ENCODE measurements at places on chromosomes 1 and 21. TPM values are rescaled to one million over a fixed set of nuclear protein-coding genes. Genes with fewer than 3 reads are reported as not detected.

DNA sequence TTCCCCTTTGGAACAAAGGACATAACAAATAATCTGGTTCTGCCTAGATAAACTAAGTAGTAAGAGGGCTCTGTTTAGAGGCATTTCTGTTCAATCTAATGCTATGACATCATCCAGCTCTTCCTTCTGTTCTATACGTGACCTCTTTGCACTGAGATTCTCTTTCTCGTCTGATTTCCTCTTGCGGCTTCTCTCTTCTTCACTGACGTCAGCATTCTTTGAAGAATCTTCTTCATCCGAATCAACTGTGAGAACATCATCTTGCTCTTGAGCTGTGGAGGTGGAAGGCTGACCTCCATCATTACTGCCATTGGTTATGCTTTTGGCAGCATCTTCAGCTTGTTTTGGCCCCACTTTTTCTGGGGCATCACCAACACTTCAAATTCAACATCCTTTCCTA, 130.4 kb downstream of the HS2ST1 start:
- DNase-seq, result no peak

GRCh38 chr1:20726118-20726911, 6.2 kb downstream of the SH2D5 start:
- no peak for DNase-seq

- no peak for DNase-seq
These were observed 20.8 kb downstream of the GNAT2 start for GRCh38 chr1:109598655-109599054.

GRCh38 chr1:15579683-15580047, 5.2 kb downstream of the AGMAT start:
- DNase-seq, result no peak

DNA sequence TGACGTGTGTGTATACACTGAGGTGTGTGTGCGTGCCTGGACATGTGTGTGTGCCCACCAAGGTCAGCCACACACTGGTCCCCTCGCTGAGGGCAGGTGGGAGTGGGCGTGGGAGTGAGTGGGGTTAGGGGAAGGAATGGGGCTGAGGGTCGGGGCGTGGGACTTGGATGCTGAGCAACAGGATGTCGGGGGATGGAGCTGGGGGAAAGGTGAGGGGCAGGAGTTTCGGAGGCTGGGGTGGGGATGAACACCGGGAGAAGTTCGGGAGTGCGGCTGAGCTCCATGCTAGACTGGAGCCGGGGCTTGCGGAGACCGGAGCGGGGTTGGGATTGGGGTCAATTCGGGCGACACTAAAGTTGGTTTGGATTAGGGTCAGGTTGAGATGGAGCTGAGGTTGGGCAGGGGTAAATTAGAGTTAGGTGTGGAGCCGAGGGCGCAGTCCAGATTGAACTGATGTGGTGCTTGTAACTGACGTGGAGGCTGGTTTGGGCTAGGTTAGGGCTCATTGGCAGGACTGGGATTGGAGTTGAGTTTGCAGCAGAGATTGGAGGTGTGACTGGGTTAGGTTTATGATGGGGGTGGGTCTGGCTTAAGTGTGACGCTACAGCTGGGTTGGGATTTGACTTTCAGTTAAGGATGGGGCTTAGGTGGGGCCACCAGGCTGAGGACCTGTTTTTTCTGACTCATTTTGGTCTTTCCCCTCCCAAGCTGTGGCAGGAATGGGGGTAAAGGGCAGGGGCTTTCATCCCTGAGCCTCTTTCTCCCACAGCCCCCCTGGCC, 3.3 kb upstream of the GUCA2A start:
- no peak for DNase-seq

The LMX1A gene
- 1.7 TPM for total RNA-seq

The REN gene
- not detected for total RNA-seq

The CELA3A gene
- total RNA-seq, result not detected

The RNASEL gene
- 0.43 TPM for total RNA-seq

The MIXL1 gene
- total RNA-seq, result not detected

The KRTAP10-6 gene
- not detected for total RNA-seq

Measured in ascending aorta (tissue), 2 donors.